ENCODE measurements at places on chromosomes 12 and 14.
A peak's percentile ranks its signal among the peaks of the same experiment; 100 is the strongest.

GRCh38 chr14:68143341-68143841, 323.8 kb downstream of the RAD51B start:
- DNase-seq: no peak

DNA sequence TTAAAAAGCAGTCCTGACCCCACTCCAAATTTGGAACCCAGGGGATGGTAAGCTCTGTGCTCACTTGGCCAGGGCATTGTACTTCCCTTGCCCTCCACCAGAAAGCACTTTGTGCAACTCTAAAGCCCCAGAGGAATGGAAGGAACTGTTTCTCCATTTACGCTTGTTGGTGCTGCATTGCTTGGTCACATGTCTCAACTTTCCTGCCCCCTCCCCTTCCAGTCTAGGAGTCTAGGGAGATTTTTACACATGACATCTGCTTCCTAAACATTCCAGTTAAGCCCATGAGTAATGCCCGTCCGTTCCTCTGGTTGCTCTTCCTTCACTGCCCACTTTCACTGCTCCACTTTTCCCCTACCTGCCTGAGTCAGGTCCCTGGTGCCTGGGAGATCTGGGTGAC, 92.6 kb upstream of the MAP1LC3B2 start:
- no peak for DNase-seq

DNA sequence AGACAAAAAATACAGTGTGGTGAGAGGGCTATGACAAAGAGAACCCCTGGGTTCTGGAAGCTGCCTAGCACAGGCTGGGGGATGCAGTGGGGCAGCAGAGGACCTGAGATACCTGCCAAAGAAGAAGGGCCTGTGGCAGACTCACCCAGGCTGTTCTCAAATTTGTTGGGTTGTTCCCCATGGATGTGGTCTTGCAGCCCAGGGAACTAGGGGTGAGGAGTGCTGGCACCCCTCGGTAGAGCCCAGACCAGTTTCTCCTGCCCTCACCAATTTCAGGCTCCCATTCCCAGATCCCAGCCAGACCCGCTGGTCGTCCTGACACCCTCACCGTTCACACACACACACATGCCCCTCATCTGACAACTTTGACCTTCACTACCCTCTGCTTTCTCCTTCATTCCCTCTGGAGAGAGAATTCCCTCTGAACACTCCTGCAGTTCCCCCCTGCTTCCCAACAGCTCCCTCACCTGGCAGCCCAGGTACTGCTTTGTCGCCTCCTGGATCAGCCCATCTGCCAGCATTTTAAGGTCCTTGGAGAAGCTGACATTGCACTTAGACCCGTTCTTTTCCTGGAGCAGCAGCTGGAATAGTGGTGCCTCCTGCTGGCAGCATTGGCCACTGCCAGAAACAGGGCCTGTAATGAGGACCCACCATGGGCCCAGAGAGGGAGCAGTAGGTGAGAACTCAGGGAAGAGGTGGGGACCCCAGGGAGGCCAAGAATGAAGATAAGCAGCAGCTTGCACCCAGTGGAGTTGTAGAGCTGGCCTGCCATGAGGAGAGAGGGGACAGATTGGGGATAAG, 5.9 kb upstream of the GDF11 start:
- no peak for DNase-seq

GRCh38 chr14:48129472-48129871, 454.1 kb upstream of the MDGA2 start:
- DNase-seq: no peak

DNA sequence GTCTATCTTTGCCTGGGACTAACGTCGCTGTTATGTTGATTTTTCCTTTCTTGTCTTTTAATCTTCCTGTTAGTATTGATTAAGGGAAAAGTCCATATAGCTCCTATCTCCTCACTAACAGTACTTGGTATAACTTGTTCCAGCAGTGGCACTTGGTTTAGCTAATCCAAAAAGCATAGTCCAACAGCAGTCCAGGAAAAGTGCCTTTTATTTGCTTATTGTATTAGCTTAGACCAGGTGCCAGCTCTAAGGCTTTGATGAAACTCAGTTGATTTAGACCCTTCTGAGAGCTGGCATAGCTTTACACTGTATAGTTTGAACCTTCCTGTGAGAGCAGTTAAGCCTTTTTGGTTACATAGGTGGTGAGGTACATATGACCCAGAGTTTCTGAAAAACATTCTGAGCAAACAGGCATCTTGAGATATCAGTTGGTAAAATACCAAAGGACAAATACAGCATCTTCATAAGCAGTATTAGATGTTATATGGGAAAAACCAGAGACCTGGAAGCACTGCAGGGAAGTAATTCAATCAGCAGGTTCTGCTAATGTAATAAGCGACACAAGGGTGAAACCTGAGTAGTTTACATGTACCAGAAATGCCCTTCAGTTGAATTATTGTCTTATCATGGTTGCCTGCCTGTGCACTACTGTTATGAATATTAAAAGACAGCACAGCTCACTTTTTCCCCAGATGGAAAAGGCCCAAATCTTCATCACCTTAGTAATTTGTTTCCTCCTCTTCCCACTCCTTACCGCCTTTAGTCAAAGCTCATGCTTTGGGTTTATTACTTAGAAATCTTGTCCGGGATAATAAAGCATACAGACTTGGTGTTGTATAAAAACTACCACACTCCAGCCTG, 13.0 kb downstream of the PELI2 start:
- DNase-seq: no peak

GRCh38 chr12:114686773-114687500, 3.0 kb upstream of the TBX3 start:
- DNase-seq: no peak

DNA sequence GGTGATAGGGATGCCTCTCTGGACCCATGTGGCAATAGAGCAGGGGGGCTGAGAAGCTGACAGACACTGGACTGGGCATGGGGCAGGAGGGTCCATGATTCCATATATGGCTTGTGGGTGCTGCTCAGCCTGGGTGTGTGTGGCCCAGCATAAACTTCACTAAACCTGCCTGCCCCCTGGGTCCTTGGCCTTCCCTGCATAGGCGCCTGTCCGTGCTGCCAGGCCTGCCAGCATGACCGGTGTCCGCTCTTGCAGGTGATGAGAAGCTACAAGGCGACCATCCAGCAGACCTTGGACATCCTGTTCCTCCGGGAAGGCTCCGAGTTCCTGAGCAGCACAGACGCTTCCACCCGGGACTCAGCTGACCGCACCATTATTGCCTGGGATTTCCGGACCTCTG, 61.6 kb downstream of the BEGAIN start:
- no peak for DNase-seq

DNA sequence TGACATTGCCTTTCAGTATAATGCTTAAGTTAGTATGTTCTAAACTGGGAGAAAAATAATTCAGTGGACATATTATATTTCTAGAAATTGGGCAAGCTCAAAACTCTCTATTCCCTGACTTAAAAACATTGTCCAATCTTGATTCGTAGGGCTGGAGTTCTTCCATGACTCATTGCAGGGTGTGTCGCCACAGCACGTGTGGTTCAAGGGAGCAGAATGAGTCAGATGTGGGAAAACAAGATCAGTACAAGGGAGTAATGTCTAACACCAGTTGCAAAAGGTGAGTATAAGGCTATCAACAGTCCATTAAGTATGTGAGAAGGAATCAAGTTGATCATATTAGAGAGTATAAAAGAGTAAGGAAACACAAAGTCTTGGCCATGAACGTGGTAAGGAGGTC, 887.0 kb downstream of the TMTC2 start:
- no peak for DNase-seq

GRCh38 chr12:74899031-74899829, 310.4 kb downstream of the KCNC2 start:
- DNase-seq: no peak

GRCh38 chr12:75863533-75863932, 168.0 kb downstream of the PHLDA1 start:
- no peak for DNase-seq

- no peak for DNase-seq
These were observed 13.8 kb downstream of the TMCC3 start for GRCh38 chr12:94636462-94637085.

GRCh38 chr12:49133014-49133413, 1.8 kb upstream of the TUBA1B start:
- DNase-seq: no peak

- DNase-seq: peak; percentile 35
These were observed 1.3 kb downstream of the TRIM9 start for GRCh38 chr14:51093371-51094281.

GRCh38 chr12:12017135-12017581, 53.6 kb upstream of the BCL2L14 start:
- DNase-seq: no peak

DNA sequence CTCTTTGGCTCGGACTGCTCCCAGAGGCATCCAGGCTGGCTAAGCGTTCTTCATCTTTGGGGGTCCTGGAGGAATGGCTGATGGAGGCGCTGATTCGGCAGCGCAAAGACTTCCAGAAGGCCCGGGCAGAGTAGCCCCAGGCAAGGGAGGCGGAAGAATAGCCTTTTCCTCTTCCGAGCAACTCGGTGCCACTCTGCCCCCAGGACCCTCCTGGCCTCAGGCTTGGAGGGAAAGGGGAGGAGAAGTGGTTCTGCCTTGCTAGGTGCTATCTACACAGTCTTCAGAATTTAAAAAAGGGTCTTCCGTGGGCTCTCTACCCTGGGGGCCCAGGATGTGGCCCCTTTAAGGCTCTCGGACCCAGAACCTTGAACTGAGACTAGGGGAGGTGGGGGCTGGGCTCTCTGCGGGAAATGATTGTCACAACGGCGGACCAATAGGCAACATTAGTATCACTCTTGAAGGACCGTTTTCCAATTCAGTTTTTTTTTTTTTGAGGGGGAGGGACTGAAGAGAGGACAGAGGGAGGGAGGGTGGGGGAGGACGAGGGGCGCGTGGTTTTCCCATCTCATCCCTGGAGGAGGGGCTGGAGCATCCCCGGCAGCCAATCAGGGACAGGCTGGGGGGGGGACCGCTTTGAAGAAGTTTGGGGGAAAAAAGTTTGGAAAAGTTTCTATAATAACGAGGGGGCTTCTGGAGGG, at the start of gene NFATC4:
TSS of gene NFATC4 (plus strand) at position 671 of the 698 bp plus-strand sequence. CDS start 157 bp downstream, outside the sequence.
- no peak for DNase-seq

DNA sequence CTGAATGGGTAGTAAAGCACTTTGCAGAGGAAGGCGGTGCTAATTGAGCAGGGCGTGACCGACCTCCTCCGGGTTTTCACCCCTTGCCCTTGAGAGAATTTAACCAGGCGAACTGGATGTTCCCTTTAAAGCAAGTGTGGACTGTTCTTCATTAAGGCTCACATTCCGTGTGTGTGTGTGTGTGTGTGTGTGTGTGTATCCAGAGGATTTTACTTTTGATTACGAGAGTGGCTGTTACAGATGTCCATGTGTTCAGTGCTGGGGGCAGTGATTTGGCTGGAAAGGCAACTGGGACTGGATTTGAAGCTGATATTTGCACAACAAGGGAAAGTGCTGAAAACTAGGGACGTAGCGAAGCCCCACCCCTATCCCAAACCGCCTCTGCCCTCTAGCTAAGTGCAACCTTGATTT, 2.2 kb downstream of the TMEM132C start:
- DNase-seq: no peak

- DNase-seq: no peak
These were observed 5.9 kb downstream of the SERPINA6 start for GRCh38 chr14:94317259-94317658.

Measured in stimulated activated CD4-positive, alpha-beta T cell treated with anti-CD3 and anti-CD28 coated beads, Interleukin-12 subunit alpha, Interleukin-12 subunit beta, amount 100 ng/mL, for 24 hours (primary cell).